ENCODE measurements at places on chromosomes 5 and 9. TPM values are rescaled to one million over a fixed set of nuclear protein-coding genes. Genes with fewer than 3 reads are reported as not detected.

DNA sequence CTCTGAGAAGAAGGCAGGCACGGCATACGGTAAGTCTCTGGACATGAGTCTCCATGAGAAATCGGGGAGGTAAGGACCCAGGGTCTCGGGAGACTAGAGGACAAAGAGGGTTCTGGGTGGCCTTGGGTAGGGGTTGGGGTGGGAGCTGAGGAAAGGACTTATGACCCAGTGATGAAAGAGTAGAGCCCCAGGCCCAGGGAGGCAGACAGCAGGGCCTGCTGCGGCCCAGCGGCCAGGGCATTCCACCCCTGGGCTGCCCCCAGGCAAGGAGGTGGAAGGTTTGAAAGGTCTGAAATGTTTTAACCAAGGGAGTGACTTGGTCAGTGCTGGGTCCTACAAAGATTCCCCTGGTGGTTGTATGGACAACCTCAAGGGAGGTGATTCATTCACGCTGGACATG is 89.1 kb downstream of the CRB2 start:
- no peak for DNase-seq

- DNase-seq, result no peak
These were observed 225.0 kb downstream of the ESM1 start for GRCh38 chr5:54760182-54760935.

DNA sequence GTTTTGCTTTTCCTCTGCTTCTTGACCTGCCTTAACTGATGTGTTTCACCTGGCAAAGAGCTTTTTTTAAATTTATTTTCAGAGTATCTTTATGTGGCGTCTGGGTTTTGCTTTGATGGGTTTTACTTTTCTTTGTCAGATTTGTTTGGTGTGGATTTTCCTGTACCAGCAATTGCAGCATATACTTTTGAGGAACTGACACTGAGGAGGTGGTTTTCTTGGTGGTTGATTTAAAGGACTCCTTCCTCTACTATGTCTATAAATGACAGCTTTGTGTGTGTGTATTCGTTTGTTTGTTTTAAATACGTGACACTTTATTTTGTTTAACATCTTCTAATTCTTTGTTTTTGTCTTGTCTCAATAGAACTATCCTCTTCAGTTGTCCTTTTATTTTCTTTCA is 1071.9 kb upstream of the ARRDC3 start:
- DNase-seq, result no peak

HAPLN1 gene
- polyA plus RNA-seq, result not detected

DNA sequence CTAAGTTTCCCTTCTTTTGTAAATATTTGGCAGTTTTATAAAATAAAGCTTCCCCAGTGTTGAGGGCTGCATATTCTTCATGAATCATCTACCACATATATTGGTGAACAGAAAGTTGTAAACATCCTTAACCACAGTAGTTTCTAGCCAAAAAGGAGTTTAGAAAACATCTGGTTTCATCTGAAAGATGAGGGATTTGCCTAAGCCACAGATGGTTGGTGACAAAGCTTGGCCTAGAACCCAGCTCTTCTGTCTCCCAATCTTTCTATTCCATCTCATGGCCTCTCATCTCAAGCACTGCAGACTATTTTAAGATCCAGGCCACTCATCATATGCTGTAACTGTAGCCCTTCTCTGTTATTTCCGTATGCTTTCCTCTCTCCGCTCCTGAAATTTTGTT is 232.3 kb upstream of the TRPM3 start:
- DNase-seq, result no peak

DNA sequence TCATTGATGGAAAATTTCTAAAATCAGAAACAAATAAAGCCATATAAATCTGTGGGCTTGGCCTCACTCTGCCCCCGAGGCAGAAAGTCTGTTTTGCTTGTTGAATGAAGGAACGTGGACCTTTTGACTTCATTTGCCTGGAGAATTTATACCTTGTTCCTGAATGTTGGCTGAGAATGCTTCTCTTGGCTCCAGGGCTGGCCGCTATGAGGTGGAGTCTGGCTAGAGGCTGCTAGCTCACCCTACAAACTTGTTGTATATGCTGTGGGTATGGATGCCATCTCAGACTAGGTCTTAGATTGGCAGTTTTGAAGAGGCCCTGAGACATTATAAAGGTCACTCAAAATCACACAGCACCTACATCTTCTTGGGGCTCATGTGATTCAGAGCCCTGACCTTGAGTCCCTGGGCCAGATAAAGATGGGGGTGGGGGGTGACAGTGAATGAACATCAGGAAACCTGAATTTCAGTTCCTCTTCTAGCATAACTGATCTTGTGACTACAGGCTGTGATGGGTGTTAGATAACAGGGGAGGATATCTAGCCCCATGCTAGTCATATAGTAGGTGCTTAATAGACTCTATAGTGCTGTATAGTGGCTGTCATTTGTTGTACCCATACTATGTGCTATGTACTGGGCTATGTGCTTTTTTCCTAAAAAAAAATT is 2.8 kb downstream of the GM2A start:
- no peak for DNase-seq

GRCh38 chr5:35239911-35240610 is 9.8 kb upstream of the PRLR start:
- DNase-seq, result no peak

GRCh38 chr5:36529142-36529541 is 77.3 kb upstream of the SLC1A3 start:
- DNase-seq, result no peak

DNA sequence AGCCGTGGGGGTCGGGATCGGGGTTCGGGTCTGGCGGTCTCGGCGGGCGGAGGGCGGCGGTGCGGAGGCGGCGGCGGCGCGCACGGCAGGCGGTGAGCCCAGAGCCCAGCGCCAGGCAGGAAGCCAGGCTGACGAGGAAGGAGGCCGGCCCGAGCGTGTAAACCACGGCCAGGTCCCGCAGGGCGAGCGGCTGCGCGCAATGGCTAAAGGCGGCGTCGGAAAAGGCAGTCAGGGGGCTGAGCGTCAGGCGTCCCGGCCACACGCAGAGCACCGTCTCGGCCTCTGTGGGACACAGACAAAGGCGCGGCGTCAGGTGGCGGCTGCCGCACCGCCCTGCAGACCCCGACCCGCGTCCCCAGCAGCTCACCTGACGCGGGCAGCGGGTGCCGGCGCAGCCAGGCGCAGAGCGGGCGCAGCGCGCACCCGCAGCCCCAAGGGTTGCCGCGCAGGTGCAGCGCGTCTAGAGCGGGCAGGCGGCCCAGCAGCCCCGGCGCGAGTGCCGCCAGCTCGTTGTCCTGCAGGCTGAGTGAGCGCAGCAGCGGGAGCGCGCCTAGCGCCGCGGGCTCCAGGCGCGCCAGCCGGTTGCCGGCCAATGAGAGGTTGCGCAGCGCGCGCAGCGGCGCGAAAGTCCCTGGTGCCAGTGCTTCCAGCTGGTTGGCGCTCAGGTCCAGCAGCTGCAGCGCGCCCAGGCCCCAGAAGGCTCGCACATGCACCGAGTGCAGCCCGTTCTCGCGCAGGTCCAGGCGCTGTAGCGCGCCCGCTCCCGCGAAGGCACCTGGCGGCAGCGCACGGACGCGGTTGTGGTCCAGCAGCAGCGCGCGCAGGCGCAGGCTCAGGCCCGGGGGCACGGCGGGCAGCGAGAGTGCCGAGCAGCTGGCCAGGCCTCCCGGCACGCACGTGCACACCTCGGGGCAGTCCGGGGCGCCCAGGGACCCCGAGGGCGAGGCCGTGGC is 671 bp downstream of the LRRC26 start:
- no peak for DNase-seq

GRCh38 chr9:112754578-112754977 is 4.0 kb downstream of the SNX30 start:
- peak; percentile 76 for DNase-seq

RNF224 gene
- not detected for polyA plus RNA-seq

GRCh38 chr9:120175031-120175430 is 404.9 kb downstream of the CDK5RAP2 start:
- DNase-seq, result no peak

GRCh38 chr5:142065273-142065672 is 43.3 kb upstream of the NDFIP1 start:
- DNase-seq, result no peak

RALGPS1 gene
- 1.9 TPM for polyA plus RNA-seq

- no peak for DNase-seq
These were observed 518 bp downstream of the LOX start for GRCh38 chr5:122077366-122078115.

SCAMP1 gene
- 38.3 TPM for polyA plus RNA-seq
